HCEC 1CT (cell line): ENCODE measurements at places on chromosomes 5 and 9.

DNA sequence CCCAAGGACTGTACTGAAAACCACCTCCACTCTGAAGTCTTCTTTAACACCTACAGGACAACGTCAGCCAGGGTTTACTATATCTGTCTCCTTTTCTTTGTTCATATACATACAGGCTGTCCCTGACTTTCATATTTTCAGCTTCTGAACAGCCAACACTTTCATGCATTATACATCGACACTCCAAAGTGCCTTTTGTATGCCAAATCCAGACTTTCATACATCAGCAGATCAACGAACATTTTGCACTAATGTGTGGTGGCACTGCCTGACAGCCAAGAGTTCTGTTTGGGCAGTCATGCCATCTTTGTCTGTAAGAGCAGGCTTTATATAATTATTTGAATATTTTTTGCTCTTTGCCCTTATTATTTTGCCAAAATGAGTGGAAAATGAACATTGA is 487.4 kb downstream of the CETN3 start:
- DNase-seq, result no peak

- no peak for DNase-seq
Observed at GRCh38 chr5:75711151-75711550, 6.1 kb downstream of the POC5 start.

- no peak for DNase-seq
Observed at GRCh38 chr5:130227699-130228098, 323.4 kb downstream of the CHSY3 start.

- DNase-seq, result no peak
Observed at GRCh38 chr5:143233031-143233430, 170.5 kb downstream of the NR3C1 start.

- DNase-seq, result no peak
Observed at GRCh38 chr9:134942788-134943184, 25.1 kb upstream of the FCN1 start.

DNA sequence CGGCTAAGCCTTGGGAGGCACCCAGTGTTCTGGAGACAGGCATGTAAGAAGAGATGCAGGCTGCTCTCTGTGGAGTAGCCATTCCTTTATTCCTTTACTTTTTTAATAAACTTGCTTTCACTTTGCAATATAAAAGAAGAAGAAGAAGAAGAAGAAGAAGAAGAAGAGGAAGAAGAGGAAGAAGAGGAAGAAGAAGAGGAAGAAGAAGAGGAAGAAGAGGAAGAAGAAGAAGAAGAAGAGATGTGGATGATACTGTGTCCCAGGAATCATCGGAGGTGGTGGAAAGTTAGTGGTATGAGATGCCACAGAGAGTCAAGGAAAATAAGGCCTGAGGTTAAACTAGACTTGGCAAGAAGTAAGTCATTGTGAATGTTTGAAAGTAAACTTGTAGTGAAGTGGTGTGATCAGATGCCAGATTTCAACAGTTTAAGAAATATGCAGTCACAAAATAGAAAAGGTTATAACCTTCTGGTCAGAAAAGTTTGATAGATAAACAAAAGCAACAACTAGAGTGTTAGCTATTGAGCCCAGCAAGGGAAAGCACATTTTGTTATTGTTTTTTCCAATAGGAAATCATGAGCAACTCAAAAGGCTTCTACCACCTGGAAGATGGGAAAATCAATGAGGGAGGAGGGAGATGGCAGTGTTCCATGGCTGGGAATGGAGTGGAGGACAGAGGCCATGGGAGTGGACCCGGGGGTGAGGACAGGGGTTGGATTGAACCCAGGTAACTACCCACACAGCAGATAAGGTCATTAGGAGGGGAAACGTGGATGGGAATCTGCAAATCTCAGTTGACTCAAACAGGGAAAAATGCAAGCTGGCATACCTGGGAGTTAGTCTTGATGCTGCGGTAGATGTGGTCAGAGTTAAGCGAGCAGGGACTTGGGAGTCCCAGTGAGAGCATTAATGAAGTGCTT is 16.8 kb downstream of the AOPEP start:
- no peak for DNase-seq

- DNase-seq, result peak; percentile 25
Observed at GRCh38 chr5:14879937-14880589, 8.5 kb upstream of the ANKH start.

GRCh38 chr5:74094096-74094781 is 468.2 kb downstream of the ARHGEF28 start:
- no peak for DNase-seq

DNA sequence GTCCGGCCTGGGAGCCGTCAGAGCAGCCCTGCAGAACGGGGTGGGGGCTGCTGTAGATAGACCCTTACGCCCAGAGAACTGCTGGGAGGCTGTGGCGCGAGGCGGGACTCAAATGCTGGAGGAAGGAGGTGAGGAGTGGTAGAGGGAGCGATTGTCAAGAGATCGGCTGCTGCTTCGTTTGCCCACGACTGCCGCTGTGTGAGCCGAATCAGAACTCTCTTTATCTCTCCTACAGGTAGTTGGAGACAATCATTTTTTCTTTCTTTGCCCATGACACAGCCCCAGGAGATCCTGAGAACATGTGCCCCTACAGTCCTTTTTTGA is 456 bp downstream of the ZNF79 start:
- DNase-seq, result no peak

DNA sequence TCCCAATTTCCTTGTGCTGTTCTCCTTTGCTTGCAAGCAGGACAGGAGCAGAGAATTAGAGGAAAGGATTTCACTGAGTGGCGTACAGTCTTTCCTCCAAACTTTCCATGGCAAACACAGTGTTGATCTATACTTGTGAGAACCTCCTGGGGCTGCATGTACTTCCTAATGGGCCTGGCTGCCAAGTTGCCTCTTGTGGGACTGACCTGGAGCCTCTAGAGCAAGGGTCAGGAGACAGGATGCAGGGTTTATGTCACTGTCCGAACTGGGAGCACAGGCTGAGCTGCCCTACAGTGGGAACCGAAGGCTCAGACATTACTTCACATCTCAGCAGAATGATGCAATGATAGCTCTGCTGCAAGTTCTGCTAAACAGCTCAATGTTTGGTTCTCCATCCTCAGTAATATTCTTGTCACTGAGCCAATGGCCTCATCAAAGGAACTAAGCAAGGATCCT is 102.3 kb downstream of the ENC1 start:
- peak; percentile 88 for DNase-seq

- no peak for DNase-seq
Observed at GRCh38 chr9:71058660-71059059, 62.8 kb downstream of the TRPM3 start.

DNA sequence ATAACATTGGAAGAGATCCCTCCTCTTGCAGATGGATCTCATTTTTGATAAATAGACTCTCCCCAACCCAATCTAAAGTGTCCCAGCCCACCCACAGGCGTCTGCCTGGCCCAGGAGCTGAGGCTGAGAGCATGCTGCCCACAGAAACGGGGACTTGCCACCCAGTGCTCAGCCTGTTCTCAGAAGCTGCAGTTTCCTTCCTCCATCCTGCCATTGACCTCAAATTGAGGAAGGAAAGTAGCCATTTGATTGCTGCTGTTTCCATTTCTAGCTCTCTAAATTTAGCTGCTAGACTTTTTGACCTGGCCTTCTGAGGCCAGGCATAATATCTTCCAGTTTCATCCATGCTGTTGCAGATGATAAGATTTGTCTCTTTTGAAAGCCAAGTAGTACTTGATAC is 31.1 kb upstream of the FRMD3 start:
- DNase-seq, result no peak

DNA sequence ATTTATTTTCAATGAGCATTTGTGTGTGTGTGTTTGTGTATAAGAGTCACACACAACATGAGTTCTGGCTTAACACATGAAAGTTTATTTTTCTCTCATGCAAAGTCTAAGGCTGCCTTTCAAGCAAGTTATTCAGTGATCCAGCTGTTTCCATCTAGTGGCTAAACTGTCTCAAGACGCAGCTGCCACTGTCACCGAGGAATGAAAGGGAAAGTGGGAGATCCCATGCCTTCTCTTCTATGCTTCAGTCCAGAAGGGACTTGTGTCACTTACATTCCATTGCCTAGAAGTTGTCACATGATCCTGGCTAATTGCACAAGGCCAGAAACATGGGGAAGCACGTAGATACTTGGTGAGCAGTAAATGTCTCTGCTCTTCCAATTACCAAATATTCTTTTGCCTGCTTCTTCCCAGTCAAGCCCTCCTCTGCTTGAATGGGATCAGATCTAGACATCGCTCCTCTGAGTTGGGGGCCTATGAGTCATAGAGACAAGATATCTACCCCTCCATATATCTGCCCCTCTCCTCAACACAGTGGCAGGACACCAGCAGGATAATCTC is 30.4 kb upstream of the SLIT3 start:
- DNase-seq, result no peak

GRCh38 chr5:115530426-115530825 is 14.1 kb downstream of the FEM1C start:
- DNase-seq, result no peak

- DNase-seq, result no peak
Observed at GRCh38 chr9:136805207-136805740, 2.5 kb upstream of the RABL6 start.

DNA sequence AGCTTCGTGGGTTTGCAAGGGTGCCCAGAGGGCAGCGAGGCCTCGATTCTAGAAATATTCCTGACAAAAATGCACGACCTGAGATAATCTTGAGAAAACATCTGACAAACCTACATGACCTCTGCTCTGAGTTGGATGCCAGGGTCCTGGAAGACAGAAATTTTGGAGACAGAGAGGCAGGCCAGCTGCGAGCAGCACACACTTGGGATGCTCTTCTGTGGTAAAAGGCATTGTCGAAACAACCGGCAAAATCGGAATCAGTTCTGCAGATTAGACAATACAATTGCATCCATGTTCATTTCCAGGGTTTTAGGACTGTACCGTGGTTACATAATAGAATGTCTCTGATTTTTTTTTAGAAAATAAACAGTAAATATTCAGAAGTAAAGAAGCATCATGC is 74.2 kb downstream of the GADD45G start:
- no peak for DNase-seq

DNA sequence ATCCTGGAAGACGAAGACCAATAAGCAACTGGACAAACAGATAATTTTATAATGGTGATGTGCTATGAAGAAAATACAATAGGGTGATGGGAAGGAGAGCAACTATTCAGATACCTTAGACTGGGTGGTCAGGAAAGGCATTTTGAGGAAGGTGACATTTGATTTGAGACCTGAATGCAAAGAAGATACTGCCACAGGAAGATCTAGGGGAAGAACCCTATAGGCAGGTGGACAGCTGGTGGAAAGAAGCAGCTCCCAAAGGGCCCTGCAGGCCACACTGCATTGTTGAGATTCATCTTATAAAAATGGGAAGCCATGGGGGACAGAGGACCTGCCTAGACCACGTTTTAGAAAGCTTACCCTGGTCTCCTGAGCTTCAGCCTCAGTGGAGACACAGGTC is 19.7 kb upstream of the CTNNA1 start:
- DNase-seq, result no peak

DNA sequence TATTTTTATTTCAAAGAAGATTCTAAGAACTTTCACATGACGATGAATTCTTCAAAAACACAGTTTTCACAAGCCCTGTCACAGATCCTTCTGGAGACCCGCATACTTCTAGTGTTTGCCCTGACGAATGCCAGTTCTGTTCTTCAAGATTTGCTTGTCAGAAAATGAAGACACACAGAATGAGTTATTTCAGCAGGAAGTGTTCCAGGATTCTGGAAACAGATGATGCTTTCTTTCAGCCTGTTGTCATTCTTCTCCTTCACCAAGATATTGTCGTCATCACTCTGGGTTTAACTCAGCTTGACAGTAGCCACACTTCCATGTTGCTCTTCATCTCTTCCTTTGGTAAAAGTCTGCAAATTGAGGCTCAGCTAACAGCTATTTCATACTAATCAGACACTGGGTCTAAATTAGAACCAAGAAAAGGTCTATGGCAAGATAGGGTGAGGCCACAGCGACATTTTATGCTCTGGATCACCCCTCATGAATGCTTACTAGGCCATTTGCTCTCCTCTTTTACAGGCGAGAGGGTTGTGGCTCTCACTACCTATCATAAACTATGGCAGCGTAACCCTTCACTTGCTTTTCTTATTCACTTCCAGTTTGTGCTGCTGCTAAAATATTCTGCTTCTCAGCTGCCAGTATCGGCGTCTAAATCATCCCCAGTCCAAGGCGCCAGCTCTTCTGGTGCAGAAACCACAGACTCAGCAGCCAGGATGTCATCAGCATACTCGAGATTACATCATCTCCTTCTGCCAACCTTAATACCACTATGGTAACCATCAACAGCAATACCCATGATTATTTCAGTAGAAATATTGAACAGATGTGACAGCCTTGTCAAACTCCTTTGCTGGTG is 159.6 kb upstream of the TBCA start:
- DNase-seq, result no peak

GRCh38 chr5:177399997-177400868 is at the start of gene PFN3:
Gene PFN3, minus strand, starts transcription at chr5:177400661. Its CDS starts 85 bp downstream, at chr5:177400576.
- DNase-seq, result no peak

DNA sequence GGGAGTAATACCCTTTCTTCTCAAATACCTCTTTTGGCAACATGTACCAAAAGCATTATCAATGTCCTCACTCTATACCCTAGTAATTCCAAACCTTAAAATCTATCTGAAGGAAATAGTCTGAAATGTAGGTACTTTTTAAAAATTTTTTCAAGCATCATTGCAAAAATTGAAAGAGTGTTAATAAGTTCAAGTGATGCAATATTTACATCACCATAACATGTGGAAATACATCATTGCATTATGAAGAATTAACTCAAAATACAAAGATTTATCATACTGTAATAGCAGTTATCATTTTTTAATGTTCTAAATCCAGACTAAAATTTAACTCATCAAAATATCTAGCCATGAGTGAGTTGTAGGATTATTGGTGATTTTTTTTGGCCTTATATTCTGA is 123.1 kb downstream of the DENND1A start:
- no peak for DNase-seq

GRCh38 chr9:109769250-109769649 is 10.7 kb upstream of the PALM2AKAP2 start:
- DNase-seq, result no peak

GRCh38 chr5:58135571-58136335 is 324.1 kb downstream of the PLK2 start:
- peak; percentile 71 for DNase-seq

- no peak for DNase-seq
Observed at GRCh38 chr5:35159370-35159742, 70.9 kb downstream of the PRLR start.

- DNase-seq, result no peak
Observed at GRCh38 chr5:160537940-160538339, 116.3 kb downstream of the PTTG1 start.

GRCh38 chr5:107977550-107978071 is 306.9 kb upstream of the EFNA5 start:
- DNase-seq, result no peak

- peak; percentile 53 for DNase-seq
Observed at GRCh38 chr9:32589083-32589723, 16.2 kb upstream of the NDUFB6 start.

- no peak for DNase-seq
Observed at GRCh38 chr9:131282688-131283422, 6.5 kb upstream of the FAM78A start.

DNA sequence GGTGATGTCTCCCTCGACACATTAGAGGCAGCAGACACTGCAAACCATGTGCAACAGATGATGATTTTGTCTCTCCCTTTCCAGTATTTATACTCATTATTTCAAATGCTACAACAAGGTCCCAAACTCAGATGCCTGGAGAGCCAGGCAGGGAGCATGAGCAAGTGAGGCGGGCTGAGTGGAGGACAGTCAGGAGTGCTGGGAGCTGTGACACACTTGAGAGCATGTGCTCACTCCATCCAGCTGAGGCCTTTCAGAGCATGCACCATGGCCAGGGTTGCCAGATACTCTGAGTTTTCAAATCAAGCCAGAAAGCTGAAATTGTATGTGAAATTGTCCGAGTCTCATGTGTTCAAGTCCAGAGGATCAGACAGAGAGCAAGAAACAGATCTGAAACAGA is 55.8 kb upstream of the SLC2A8 start:
- no peak for DNase-seq
